Cardiac atrium fibroblast (primary cell): ENCODE measurements at places on chromosomes 13 and 19. TPM values are rescaled to one million over a fixed set of nuclear protein-coding genes. Genes with fewer than 3 reads are reported as not detected.

Gene ZSCAN4
- not detected in 2 replicates for total RNA-seq

Gene NKPD1
- total RNA-seq: not detected in 2 replicates

Gene RPL21
- total RNA-seq: 1,267 and 1,496 TPM in 2 replicates

Gene SPRY2
- 71.4 and 99.6 TPM in 2 replicates for total RNA-seq

Gene LGI4
- total RNA-seq: 0.16 TPM in 1 of 2 replicates, not detected in the other

Gene NLRP4
- total RNA-seq: not detected in 2 replicates

Gene FGF21
- total RNA-seq: not detected in 2 replicates

Gene AMH
- 0.32 TPM in 1 of 2 replicates, not detected in the other for total RNA-seq

Gene PCDH9
- 6.1 and 7.0 TPM in 2 replicates for total RNA-seq

Gene ANKRD24
- 0.49 and 0.90 TPM in 2 replicates for total RNA-seq

Gene GJA3
- total RNA-seq: under 0.01 and 0.16 TPM in 2 replicates

Gene ANO8
- 0.97 and 2.5 TPM in 2 replicates for total RNA-seq

Gene EPN1
- total RNA-seq: 128 and 139 TPM in 2 replicates

Gene GPR180
- 7.2 and 8.1 TPM in 2 replicates for total RNA-seq

Gene SULT2A1
- total RNA-seq: not detected in 2 replicates

Gene ZIC2
- total RNA-seq: not detected in 2 replicates

Gene KRTDAP
- total RNA-seq: not detected in 2 replicates
